T-helper 17 cell (primary cell): ENCODE measurements at places on chromosomes 1 and 21.

DNA sequence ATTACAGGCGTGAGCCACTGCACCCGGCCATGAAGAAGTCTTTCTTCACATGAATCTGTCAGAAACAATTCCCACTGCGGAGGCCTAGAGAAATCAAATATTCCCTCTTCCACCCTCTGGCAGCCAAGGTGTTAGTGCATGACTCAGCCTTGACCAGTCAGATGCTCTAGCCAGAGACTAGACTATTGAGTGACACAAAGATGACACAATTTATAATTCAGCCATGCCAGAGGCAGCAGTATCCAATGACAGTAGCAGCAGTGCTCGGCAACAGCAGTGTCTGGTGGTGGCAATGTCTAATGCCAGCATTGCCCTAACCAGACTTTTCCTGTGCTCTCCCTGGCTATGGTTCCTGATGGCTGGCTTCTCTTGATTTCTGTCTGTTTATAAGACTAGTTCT is 8.7 kb downstream of the CTXND2 start:
- H3K4me1 ChIP-seq = peaks cover 5% of the 10 kb centered on the region
- no peak for DNase-seq
- no peak overlapping the region for H3K27ac ChIP-seq

DNA sequence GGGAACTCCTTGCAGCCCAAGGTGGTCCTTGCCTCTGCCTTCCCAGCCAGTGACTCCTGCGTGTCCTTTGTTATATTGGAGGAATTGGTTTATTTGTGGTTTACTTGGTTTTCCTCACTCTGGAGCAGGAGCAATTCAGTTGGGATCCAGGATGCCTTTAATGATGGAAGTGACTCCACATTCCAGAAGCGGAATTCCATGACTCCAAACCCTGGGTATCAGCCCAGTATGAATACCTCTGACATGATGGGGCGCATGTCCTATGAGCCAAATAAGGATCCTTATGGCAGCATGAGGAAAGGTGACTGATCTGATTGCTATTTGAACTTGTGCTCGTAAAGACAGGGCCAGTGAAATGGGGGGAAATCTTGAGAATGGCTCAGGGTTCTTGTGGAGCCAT is 15.1 kb upstream of the PIGV start:
- H3K27ac ChIP-seq = peak overlapping the region; percentile 70
- no peak for DNase-seq
- H3K36me3 ChIP-seq = peaks cover 8% of the 10 kb centered on the region
- H3K27me3 ChIP-seq = no peaks in the 10 kb centered on the region
- H3K4me3 ChIP-seq = no peak overlapping the region
- peaks cover 8% of the 10 kb centered on the region for H3K4me1 ChIP-seq

DNA sequence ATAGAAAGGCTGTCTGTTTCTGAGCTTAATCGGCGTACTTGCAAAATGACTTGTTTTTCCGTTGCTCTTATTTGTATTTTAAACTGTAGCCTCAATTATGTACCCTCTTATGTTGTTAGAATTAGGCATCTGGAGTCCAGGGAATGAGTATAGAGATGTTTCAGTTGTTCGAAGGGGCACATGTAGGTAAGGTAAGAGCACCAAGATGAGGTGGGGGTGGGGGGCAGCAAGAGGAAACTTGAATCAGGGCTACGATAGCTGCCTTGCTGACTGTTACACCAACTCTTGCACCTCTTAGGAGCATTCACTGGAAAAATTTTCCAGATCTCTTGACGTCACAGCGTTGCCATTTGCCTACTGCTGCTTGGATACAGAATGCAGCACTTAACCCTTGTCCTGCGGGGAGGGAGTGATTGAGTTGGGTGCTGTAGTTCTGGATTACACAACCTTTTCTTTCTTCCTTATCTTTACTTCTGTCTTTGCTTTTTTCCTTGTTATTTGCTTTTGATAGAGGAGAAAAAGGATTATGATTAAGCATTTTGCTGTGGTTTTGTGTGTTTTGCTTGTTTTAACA is 3.2 kb downstream of the ATP1B1 start:
- peaks cover 21% of the 10 kb centered on the region for H3K27me3 ChIP-seq
- peaks cover 6% of the 10 kb centered on the region for H3K36me3 ChIP-seq
- H3K4me1 ChIP-seq = peaks cover 30% of the 10 kb centered on the region
- H3K27ac ChIP-seq = peak overlapping the region; percentile 45

- no peak for DNase-seq
- H3K4me1 ChIP-seq = no peaks in the 10 kb centered on the region
- peaks cover 6% of the 10 kb centered on the region for H3K27me3 ChIP-seq
- no peaks in the 10 kb centered on the region for H3K36me3 ChIP-seq
- H3K4me3 ChIP-seq = no peak overlapping the region
- H3K27ac ChIP-seq = no peak overlapping the region
These were observed 7.2 kb upstream of the BECN2 start for GRCh38 chr1:241950390-241950789.

- H3K4me3 ChIP-seq = no peak overlapping the region
- no peaks in the 10 kb centered on the region for H3K36me3 ChIP-seq
- H3K4me1 ChIP-seq = peaks cover 32% of the 10 kb centered on the region
- H3K27me3 ChIP-seq = no peaks in the 10 kb centered on the region
- DNase-seq = no peak
- H3K27ac ChIP-seq = no peak overlapping the region
These were observed 84.0 kb downstream of the MAN1C1 start for GRCh38 chr1:25700626-25701025.

GRCh38 chr1:160260406-160261382 is 1.7 kb downstream of the DCAF8 start:
- H3K4me3 ChIP-seq = peak overlapping the region; percentile 86
- peaks cover 37% of the 10 kb centered on the region for H3K4me1 ChIP-seq
- DNase-seq = no peak
- H3K27me3 ChIP-seq = no peaks in the 10 kb centered on the region
- peak overlapping the region; percentile 100 for H3K27ac ChIP-seq

- H3K4me3 ChIP-seq = no peak overlapping the region
- peaks cover 3% of the 10 kb centered on the region for H3K36me3 ChIP-seq
- no peak for DNase-seq
- peaks cover 15% of the 10 kb centered on the region for H3K27me3 ChIP-seq
- H3K4me1 ChIP-seq = peaks cover 8% of the 10 kb centered on the region
These were observed 44.9 kb upstream of the EFHD2 start for GRCh38 chr1:15364740-15365139.

GRCh38 chr1:214414691-214415090 is 133.7 kb downstream of the SMYD2 start:
- no peak for DNase-seq
- peaks cover 15% of the 10 kb centered on the region for H3K27me3 ChIP-seq
- H3K36me3 ChIP-seq = no peaks in the 10 kb centered on the region

DNA sequence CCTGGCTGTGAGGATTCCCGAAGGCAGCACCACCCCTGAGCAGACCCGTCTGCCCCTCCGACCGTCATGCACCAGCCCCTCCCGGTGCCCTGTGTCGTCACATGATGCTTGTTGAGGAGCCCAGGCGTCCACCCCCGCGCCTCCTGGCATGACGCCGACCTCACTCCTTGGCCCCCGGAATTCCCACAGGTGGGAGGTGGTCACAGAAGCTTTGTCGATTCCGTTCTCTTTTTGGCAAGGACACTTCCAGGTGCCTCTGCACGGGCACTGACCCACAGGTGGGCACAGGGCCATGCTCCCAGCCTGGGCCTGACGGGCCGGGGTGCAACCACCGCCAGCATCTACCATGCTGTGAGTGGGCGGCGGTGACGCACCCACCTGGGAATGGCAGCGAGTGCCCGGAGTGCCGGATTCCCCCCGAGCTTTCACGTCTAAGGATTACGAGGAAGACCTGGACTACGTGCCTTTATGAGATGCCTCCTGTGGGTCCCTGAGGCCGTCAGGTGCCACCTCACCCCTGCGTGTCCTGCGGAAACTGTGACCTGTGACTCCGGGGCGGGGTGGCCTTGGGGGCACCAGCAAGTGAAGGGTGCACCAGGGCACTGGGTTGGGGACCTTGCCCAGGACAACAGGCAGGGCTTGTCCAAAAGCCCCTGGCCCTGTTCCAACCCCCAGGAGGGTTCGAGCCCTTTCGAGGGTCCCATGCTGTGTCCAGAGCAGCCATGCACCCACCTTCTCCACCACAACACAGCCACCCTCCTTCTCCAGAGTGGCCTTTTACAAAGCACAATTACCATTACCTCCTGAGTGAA is 31.4 kb upstream of the COL6A1 start:
- no peak overlapping the region for H3K4me3 ChIP-seq
- peaks cover 3% of the 10 kb centered on the region for H3K4me1 ChIP-seq
- no peak for DNase-seq
- H3K36me3 ChIP-seq = no peaks in the 10 kb centered on the region
- H3K27ac ChIP-seq = no peak overlapping the region
- peaks cover 25% of the 10 kb centered on the region for H3K27me3 ChIP-seq

DNA sequence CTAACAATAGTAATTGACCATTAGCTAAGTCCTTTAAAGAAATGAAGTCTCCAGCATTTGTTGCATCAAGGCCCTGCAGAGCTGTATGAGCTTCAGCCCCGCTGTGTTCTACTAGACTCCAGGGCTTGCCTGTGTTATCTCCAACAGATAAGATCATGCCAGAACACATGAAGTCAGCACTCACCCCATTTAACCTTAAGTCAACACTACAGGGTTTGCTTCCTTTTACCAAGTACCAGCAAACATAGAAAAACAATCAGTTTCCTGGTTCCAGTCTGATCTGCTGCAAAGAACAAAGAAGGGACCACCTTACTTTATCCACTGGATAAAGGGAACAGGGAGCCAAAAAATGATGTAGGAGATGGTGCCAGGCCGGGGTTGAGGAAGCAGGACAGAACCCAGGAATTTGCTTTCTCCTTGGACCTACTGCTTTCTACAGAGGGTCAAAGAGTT is 41.3 kb upstream of the ENAH start:
- no peaks in the 10 kb centered on the region for H3K4me1 ChIP-seq
- H3K36me3 ChIP-seq = peaks cover 2% of the 10 kb centered on the region
- peak overlapping the region; percentile 8 for H3K27ac ChIP-seq
- peaks cover 16% of the 10 kb centered on the region for H3K27me3 ChIP-seq

- H3K27me3 ChIP-seq = no peaks in the 10 kb centered on the region
- H3K27ac ChIP-seq = peak overlapping the region; percentile 95
- DNase-seq = no peak
- no peak overlapping the region for H3K4me3 ChIP-seq
- peaks cover 14% of the 10 kb centered on the region for H3K36me3 ChIP-seq
- H3K4me1 ChIP-seq = peaks cover 58% of the 10 kb centered on the region
These were observed 7.3 kb downstream of the PLEKHO1 start for GRCh38 chr1:150156868-150157603.

- peaks cover 11% of the 10 kb centered on the region for H3K4me1 ChIP-seq
- H3K4me3 ChIP-seq = no peak overlapping the region
- H3K27me3 ChIP-seq = peaks cover 48% of the 10 kb centered on the region
These were observed 51.1 kb downstream of the SIM2 start for GRCh38 chr21:36749935-36750575.

DNA sequence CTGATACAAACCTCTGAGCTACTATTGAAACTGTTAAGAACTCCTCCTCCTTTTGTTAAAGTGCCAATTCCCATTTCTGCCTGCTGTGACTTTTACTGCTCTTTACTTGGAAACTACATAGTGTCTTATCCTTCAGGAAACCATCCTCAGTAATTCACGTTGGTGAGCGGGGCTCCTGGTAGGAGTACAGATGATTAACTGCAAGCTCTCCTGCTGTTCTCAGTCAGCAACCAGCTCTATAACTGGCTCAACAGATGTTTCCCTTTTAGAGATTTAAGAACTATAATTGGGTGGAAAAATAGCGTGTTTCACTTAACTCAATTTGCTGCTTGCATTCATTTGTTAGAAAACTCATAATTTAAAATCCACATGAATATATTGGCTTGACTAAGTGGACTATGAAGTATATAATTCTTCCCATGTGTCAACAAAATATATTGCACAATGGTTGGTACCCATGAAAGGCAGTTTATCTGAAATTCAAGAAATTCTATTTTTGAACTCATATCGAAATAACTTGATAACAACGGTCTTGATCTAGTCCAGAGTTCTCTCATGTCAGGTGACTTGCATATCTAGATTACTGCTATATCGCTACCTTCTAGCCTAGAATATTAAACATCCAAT is 574.0 kb downstream of the KCNT2 start:
- no peak overlapping the region for H3K4me3 ChIP-seq
- DNase-seq = no peak
- H3K27ac ChIP-seq = no peak overlapping the region
- H3K36me3 ChIP-seq = no peaks in the 10 kb centered on the region

DNA sequence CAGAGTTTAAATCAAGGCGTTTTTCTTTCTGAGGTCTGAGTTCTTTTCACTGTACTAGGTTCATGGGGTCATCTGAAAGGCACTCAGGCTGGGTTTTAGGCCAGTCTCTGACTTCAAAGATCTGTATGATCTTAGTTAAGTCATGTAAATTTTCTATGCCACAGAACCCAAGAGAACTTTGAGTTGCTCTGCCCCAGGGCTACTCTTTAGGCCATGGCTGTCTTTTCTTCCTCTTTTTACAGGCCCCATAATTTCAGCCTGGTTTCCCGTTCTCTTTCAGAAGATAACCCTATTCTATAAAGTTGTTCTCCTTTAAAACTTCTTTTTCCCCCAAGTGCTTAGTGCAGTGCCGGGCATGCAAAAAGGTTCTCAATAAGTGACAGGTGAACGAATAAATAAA is 26.1 kb downstream of the METTL13 start:
- no peak overlapping the region for H3K27ac ChIP-seq
- peaks cover 5% of the 10 kb centered on the region for H3K4me1 ChIP-seq
- no peaks in the 10 kb centered on the region for H3K27me3 ChIP-seq
- no peak for DNase-seq

DNA sequence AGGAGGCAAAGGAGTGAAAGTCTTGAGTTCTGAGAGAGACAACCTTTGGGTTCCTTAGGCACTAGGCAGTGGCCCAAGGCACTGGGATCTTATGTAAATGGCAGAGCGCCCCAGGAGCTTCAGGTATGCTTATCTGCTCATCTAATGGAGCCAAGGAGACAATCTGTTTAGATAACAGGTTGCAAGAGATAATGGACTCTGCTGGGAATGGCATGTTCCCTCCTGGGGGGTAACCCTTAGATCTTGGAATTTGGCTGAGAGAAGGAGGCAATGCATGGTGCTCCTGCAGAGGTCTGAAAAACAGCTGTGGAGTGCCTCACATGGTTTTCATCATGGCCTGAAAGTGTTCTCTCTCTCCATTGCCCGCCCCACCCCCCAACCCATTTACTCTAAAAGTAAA is 44.1 kb upstream of the WLS start:
- no peak overlapping the region for H3K27ac ChIP-seq
- DNase-seq = no peak
- H3K36me3 ChIP-seq = no peaks in the 10 kb centered on the region
- no peak overlapping the region for H3K4me3 ChIP-seq
- no peaks in the 10 kb centered on the region for H3K27me3 ChIP-seq
- no peaks in the 10 kb centered on the region for H3K4me1 ChIP-seq
